ENCODE measurements at places on chromosomes 2 and 18. TPM values are rescaled to one million over a fixed set of nuclear protein-coding genes. Genes with fewer than 3 reads are reported as not detected.

GRCh38 chr2:60097298-60097697 lies 456.2 kb downstream of the BCL11A start:
- peaks cover 16% of the 10 kb centered on the region for H3K4me1 ChIP-seq
- no peak for DNase-seq
- no peaks in the 10 kb centered on the region for H3K36me3 ChIP-seq
- no peak overlapping the region for H3K27ac ChIP-seq
- no peaks in the 10 kb centered on the region for H3K27me3 ChIP-seq
- H3K4me3 ChIP-seq: no peak overlapping the region

The C2orf80 gene
- not detected for total RNA-seq

DNA sequence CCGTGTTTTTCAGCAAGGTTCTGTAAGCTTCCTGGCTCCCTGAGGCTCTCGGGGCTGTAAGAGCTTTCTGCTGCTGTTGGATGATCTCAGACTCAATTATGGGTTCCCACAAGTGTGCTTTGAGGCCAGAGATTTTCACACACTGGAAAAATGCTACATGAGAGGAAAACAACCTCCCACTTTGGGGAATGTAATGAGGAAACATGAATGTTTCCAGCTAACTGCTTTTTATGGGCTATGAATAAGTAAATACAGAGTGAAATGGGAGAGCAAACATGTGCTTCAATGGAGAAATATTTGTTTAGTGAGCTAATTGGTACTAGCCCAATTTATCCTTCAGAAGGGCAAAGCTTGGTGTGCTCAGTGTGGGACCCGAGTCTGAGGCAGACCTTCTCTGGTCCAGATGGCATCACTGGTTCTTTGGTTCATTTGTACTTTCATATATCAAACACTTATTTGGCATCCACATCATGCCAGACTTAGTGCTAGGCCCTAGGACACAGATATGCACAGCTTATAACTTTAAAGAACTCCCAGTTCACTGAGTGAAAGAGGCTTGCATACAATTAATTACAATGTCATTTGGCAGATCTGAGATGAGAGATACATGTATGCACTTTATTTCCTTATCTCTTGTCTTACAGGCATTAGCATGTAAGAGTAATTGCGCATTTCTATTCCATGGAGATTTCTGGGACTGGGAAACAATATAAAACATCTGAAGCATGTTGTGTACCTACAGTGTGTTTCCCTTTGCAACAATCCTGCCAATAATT lies 248.8 kb downstream of the RDH14 start:
- no peak for DNase-seq
- H3K27ac ChIP-seq: no peak overlapping the region
- no peaks in the 10 kb centered on the region for H3K4me1 ChIP-seq
- no peaks in the 10 kb centered on the region for H3K36me3 ChIP-seq
- H3K27me3 ChIP-seq: no peaks in the 10 kb centered on the region
- no peak overlapping the region for H3K4me3 ChIP-seq

GRCh38 chr2:231688719-231689118 lies 19.6 kb upstream of the PTMA start:
- peak; percentile 88 for DNase-seq
- H3K27me3 ChIP-seq: no peaks in the 10 kb centered on the region
- no peak overlapping the region for H3K4me3 ChIP-seq
- H3K4me1 ChIP-seq: peaks cover 9% of the 10 kb centered on the region
- H3K36me3 ChIP-seq: no peaks in the 10 kb centered on the region
- peak overlapping the region; percentile 75 for H3K27ac ChIP-seq

DNA sequence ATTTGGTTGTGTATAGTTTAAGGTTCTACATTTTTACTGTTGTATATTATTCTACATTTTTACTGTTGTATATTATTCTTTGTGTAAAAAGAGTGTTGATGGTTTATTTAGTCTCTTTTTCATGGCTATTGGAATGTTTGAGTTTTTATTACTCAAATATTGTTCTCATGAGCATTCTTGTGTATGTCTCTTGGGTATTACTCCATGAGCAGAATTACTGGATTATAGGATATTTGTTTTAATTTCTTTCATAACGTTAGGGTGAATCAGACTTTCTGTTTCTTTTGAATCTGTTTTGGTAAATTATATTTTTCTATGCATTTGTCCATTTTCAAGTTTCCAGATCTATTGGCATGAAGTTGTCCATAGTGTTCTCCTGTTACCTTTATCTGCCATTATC lies 111.6 kb downstream of the DYNAP start:
- no peak for DNase-seq
- H3K36me3 ChIP-seq: no peaks in the 10 kb centered on the region
- H3K27ac ChIP-seq: no peak overlapping the region

GRCh38 chr2:239660390-239661230 lies 259.8 kb upstream of the HDAC4 start:
- DNase-seq: no peak
- no peaks in the 10 kb centered on the region for H3K27me3 ChIP-seq
- no peak overlapping the region for H3K4me3 ChIP-seq
- no peaks in the 10 kb centered on the region for H3K36me3 ChIP-seq

GRCh38 chr2:80687524-80687923 lies 383.0 kb upstream of the LRRTM1 start:
- H3K36me3 ChIP-seq: no peaks in the 10 kb centered on the region
- H3K27me3 ChIP-seq: no peaks in the 10 kb centered on the region
- H3K27ac ChIP-seq: no peak overlapping the region
- H3K4me1 ChIP-seq: no peaks in the 10 kb centered on the region
- no peak overlapping the region for H3K4me3 ChIP-seq

- H3K27me3 ChIP-seq: no peaks in the 10 kb centered on the region
- no peak overlapping the region for H3K27ac ChIP-seq
- no peaks in the 10 kb centered on the region for H3K4me1 ChIP-seq
Measured at GRCh38 chr18:79816981-79817606, 19.4 kb downstream of the KCNG2 start.

GRCh38 chr2:209413311-209414014 lies 10.4 kb upstream of the MAP2 start:
- no peaks in the 10 kb centered on the region for H3K4me1 ChIP-seq
- H3K36me3 ChIP-seq: no peaks in the 10 kb centered on the region
- H3K27ac ChIP-seq: no peak overlapping the region
- H3K27me3 ChIP-seq: no peaks in the 10 kb centered on the region

The UXS1 gene
- 22.5 TPM for total RNA-seq

GRCh38 chr2:135245071-135245470 lies 193.0 kb downstream of the RAB3GAP1 start:
- no peak for DNase-seq
- no peaks in the 10 kb centered on the region for H3K36me3 ChIP-seq
- no peaks in the 10 kb centered on the region for H3K4me1 ChIP-seq
- no peak overlapping the region for H3K4me3 ChIP-seq
- no peak overlapping the region for H3K27ac ChIP-seq

The RIT2 gene
- not detected for total RNA-seq

- no peak overlapping the region for H3K4me3 ChIP-seq
- H3K27ac ChIP-seq: no peak overlapping the region
- no peaks in the 10 kb centered on the region for H3K4me1 ChIP-seq
- DNase-seq: no peak
- no peaks in the 10 kb centered on the region for H3K36me3 ChIP-seq
Measured at GRCh38 chr2:29322011-29322410, 206.8 kb downstream of the CLIP4 start.

DNA sequence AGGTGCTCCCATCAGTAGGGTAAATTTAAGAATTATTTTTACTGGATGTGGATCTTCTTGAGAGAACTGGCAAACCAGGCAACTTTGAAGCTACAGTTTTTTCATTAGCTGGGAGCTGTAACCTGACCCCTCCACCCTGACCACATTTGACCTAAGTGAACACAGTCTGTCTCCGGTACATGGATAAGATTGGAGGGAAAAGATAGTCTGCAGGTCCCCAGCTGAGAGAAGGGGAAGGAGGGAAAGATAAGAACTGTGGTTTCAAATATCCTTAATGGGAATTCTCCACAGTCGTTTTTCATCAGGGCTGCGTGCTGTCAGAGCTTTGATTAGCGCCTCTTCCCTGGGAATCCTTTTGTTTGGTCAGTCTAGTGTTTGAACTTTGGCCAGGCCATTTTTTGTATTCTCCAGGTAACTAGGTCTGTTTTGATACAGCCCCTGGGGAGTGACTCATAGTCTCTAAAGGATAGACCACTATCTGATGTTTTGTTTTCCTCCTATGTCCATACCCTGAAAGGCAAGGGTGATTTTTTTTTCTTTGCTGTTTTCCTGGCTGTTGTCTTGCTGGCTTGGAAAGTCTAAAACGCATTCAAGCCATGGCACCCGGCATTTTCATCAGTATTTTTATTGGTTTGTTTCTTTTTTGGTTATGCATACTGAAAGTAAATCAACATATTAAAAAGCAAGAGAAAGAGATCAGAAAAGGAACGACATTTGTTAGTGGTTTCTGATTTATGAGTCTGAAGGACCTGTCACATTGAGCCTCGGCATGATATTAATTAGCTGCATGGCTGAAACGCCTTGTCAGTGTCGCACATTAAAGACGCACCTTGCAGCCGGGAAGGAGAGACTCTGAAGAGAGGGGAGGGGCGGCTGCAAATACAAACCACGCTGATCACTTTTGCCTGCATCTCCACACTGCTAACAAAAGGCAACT lies 183.4 kb upstream of the FN1 start:
- H3K27me3 ChIP-seq: no peaks in the 10 kb centered on the region
- H3K36me3 ChIP-seq: no peaks in the 10 kb centered on the region
- no peak overlapping the region for H3K4me3 ChIP-seq
- no peaks in the 10 kb centered on the region for H3K4me1 ChIP-seq
- no peak overlapping the region for H3K27ac ChIP-seq

DNA sequence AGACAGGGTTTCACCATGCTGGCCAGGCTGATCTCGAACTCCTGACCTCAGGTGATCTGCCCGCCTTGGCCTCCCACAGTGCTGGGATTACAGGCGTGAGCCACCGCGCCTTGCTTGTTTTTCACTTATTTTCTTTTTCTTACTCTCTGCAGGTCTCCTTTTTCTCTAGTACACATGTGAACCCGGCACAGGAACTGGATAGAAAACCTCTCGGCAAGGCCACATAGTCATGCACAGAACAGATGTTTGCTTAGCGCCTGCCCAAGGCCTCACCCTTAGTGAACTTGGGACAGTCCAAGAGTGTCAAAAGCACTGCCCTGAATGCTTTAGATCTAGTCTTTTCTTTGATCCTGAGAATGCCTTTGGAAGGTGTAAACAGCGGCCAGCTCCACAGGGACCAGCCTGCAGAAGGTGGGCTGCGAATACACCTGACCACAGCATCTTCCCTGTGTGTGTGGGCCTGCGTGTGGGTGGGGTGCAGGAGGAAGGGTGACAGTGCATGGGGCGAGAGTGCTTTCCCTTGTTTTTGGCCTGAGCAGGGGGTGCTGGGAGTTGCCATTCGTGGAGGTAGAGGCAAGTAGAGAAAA lies 27.0 kb downstream of the IMPA2 start:
- H3K4me1 ChIP-seq: peaks cover 12% of the 10 kb centered on the region
- no peak for DNase-seq
- H3K27me3 ChIP-seq: no peaks in the 10 kb centered on the region
- no peak overlapping the region for H3K27ac ChIP-seq
- H3K36me3 ChIP-seq: peaks cover 85% of the 10 kb centered on the region

The SCG2 gene
- total RNA-seq: not detected

DNA sequence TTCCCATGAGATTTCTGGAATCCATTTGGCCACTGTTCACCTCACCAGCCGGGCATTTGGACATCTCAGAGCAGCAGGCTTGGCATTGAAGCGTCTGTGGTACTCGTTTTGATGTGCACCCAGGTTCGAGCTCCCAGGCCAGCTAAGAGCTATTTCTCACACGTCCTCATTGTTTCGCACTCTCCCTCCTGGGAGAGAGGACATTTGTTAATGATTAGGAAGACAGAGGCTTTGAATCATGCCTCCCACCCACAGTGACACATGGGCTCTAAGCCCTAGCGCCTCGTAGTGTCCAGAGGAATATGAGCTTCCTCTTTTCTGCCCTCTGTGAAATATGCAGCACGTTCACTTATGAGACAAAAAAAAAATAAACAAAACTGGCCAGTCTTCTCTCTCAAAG lies 361.8 kb downstream of the RND3 start:
- DNase-seq: no peak
- H3K4me3 ChIP-seq: no peak overlapping the region
- H3K27me3 ChIP-seq: no peaks in the 10 kb centered on the region
- no peak overlapping the region for H3K27ac ChIP-seq
- no peaks in the 10 kb centered on the region for H3K4me1 ChIP-seq

GRCh38 chr2:72141032-72141645 lies 6.5 kb downstream of the CYP26B1 start:
- DNase-seq: no peak
- no peaks in the 10 kb centered on the region for H3K27me3 ChIP-seq
- H3K4me1 ChIP-seq: peaks cover 38% of the 10 kb centered on the region
- no peaks in the 10 kb centered on the region for H3K36me3 ChIP-seq
- no peak overlapping the region for H3K4me3 ChIP-seq
- H3K27ac ChIP-seq: no peak overlapping the region

DNA sequence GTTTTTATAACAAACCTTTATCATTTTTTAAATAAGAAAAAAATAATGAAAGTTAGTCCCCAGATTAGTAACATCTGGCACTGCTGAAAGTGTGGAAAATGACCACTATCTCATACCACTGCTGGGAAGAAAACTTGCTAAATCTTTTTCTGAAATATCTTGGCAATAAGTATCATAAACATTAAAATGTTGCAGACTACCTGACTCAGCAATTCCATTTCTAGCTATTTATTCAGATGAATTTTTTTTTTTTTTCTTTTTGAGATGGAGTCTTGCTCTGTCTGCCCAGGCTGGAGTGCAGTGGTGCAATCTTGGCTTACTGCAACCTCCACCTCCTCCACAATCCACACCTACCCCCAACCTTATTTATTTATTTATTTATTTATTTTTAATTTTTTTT lies 35.3 kb upstream of the SOS1 start:
- no peak overlapping the region for H3K4me3 ChIP-seq
- no peaks in the 10 kb centered on the region for H3K36me3 ChIP-seq
- H3K27ac ChIP-seq: no peak overlapping the region
- peaks cover 6% of the 10 kb centered on the region for H3K4me1 ChIP-seq
- no peaks in the 10 kb centered on the region for H3K27me3 ChIP-seq

GRCh38 chr18:58249712-58250111 lies 205.7 kb downstream of the NEDD4L start:
- no peak overlapping the region for H3K4me3 ChIP-seq
- no peak overlapping the region for H3K27ac ChIP-seq
- no peaks in the 10 kb centered on the region for H3K36me3 ChIP-seq
- H3K4me1 ChIP-seq: peaks cover 8% of the 10 kb centered on the region
- no peak for DNase-seq

GRCh38 chr2:160411167-160411566 lies 82.4 kb downstream of the RBMS1 start:
- no peak overlapping the region for H3K4me3 ChIP-seq
- H3K27ac ChIP-seq: peak overlapping the region; percentile 76
- no peaks in the 10 kb centered on the region for H3K36me3 ChIP-seq
- no peak for DNase-seq
